ENCODE measurements at places on chromosomes 1 and 21.

- DNase-seq: peak; percentile 29
Observed at GRCh38 chr1:157496121-157496526, 56.2 kb downstream of the FCRL5 start.

GRCh38 chr1:28035420-28035819, 53.0 kb downstream of the EYA3 start:
- no peak for DNase-seq

DNA sequence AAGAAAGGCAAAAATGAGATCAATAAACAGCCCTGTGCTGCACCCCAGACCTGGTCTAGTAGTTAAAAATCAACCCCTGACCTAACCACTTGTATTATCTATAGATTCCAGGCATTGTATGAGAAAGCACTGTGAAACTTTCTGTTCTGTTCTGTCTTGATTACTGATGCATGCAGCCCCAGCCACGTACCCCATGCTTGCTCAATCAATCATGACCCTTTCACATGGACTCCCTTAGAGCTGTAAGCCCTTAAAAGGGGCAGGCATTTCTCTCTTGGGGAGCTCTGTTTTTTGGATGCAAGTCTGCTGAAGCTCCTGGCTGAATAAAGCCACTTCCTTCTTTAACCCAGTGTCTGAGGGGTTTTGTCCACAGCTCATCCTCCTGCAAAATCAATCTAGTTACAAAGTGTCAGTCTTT, 24.2 kb upstream of the CD34 start:
- DNase-seq: no peak

DNA sequence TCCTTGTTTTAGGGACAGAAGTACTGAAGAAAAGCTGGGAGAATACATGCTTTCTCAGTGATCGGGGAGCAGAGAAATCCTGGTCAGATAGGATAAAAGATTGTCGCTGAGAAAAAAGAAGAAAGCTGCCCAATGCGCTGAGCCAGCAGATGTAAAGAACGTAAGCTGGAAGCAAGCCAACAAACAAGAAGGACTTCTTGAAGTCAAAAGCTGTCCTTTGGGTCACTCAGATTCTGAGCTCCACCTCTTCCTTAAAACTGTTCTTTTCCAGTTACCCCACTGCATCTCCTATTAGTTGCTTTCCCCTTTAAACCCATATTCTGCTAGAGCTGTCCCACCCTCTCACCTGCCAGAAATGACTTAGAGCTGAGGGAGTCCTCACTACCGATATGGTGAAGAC, 64.8 kb downstream of the GPR137B start:
- DNase-seq: no peak

DNA sequence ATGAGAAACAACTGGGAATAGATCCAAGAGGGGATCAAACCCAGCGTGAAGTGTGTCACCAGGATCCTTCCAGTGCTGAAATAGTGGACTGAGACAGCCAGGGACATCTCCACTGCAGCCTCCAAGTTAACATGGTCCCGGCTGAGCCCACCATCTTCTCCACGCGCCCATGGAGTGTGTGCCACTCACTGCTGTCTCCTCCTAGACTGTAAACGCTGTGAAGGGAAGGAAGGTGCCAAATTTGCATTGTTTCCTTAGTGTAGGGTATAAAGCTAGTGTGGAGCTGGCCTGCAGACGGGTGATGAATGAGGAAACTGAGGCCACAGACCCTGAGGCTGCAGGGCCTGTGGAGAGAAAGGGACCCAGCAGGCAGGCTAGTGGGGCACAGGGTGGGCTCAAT, 183.6 kb downstream of the FOXD2 start:
- DNase-seq: peak; percentile 42

DNA sequence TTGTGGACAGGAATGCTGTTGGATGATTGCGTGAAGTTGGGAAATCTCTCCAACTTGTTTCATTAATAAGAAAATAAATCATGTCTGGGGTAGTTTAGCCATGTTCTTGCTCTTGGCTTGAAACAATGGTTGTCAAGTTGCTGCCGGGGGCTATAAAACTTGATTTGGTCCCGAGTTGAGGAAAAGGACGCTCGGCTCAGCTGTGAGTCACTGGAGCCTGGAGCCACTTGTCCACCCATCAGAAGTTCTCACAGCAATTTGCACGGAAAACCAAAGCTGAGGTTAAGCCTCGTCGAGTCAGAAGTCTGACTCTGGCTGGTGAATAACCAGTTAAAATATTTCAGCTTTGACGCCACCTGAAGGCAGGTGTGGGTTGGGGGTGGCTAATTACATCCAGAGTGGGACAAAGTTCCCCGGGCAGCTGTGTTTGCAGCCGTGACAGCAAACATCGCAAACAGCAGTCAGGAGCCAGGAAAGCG, 19.7 kb upstream of the RIPK4 start:
- DNase-seq: no peak

All from stimulated activated effector memory CD8-positive, alpha-beta T cell treated with anti-CD3 and anti-CD28 coated beads, Interleukin-12 subunit alpha, Interleukin-12 subunit beta, amount 100 ng/mL, for 72 hours (primary cell).